Muscle of leg (tissue), 16 donors: ENCODE measurements at places on chromosomes 3 and 15.

- peak; percentile 17 for DNase-seq
Measured at GRCh38 chr3:196440041-196440537, 7.9 kb upstream of the UBXN7 start.

GRCh38 chr3:31955581-31955980 lies 25.5 kb downstream of the OSBPL10 start:
- DNase-seq: no peak

DNA sequence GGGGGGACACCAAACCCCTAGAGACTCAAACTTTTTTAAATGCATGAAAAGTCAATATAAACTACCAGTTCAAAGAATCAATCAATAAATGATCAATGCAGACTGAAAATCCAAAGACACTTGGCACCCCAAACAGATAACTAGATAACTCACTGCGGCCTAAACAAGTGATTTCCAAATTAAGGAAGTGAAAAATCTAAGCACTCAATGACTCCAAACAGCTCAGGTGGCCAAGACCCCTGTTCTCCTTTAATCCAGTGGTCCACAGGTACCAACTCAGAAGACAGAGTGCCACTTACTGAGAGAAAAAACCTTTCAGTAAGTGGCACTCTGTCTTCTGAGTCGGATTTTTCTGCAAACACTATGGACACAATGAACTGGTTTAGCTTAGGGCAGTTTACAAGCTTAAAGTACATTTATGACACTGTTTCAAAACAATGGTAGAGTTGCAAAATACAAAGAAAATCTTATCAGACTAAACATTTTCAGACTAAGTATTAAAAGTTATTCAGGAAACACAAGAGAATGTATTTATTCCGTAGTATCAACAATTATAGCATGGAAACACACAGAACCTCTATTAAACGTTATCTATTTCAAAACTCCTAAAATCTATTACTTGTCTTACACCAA lies 4.7 kb downstream of the DLG1 start:
- DNase-seq: no peak

- peak; percentile 57 for DNase-seq
Measured at GRCh38 chr3:192887047-192887446, 30.6 kb downstream of the MB21D2 start.

DNA sequence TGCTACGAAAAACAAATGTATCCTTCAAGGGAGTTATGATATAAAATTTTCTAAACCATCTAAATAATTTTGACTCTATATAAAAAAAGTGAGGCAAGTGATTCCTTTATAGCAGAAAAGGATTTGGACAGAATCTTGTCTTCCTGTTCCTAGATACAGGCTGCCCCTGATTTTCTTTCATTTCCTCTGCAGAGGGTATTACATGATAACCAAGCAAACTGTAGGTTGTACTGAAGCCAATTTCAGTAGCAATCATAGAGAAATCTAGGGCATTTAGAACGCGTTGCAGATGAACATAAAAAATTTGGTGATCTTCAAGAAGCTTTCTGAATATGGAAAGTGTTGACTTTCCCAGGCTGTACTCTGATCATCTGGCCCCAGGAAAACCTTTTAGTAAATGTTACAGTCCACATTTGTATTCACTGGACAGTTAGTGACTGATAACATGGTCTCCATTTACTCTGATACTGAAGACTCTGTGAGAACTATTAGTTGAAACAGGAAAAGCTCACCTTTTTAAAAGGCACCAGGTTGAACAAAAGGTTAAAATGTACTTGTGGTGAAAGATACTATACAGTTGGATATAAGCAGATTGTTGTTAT lies 9.1 kb upstream of the UTS2B start:
- no peak for DNase-seq

GRCh38 chr15:91926908-91927270 lies 73.4 kb downstream of the SLCO3A1 start:
- DNase-seq: peak; percentile 75

- DNase-seq: no peak
Measured at GRCh38 chr15:65949011-65949410, 79.7 kb downstream of the RAB11A start.

DNA sequence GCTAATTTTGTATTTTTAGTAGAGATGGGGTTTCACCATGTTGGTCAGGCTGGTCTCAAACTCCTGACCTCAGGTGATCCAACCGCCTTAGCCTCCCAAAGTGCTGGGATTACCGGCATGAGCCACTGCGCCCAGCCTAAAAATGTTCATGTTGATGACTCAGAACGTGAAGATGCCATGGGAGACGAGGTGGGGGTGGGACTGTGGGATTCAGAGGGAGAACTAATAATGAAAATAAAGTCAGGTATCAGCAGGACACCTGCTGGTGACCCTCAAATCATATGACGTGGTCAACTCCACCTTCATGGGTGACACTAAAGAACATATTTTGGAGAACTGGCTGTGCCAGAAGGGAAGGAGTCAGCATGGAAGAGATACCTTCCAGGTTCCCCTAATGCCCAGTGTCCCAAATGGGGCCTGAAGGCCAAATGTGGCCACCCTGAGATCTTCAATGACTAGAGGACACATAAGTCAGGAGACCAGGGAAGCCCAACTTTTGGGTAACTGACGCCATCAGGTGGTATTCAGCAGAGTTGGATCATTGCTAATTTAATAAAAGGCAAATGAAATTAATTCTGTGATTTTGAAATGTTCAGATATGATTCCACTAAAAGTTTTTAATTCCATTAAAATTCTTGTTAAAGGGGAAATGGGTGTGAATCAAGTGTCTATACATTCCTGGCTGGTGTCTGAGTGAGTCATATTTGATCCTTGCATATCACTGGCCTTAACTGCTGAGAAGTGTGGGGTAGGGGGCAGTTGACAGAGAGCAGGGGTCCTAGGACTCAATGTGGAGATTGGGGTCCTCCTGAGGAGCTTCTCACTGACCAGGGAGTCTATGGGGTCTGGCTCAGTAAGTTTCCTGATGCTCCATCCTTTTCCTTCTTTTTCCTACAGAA lies 88.6 kb upstream of the GSK3B start:
- peak; percentile 21 for DNase-seq

DNA sequence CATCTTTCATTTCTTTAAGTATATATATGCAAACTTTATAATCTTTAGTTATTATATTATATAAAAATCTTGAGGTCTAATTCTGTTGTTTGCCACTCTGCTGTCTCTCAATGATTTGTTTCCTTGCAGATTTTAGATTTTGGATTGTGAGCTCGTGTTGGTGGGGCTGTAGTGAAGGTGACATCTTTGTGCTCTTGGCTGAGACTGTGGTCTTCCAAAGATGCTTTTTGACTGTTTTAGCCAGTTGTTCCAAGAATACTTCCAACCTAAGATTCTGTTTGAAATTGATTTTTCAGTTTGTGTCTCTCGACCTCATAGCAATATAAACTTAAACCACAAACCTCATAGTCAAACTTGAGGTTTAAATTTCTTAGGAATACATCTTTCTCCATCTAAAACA lies 326.5 kb downstream of the SLC9A9 start:
- DNase-seq: no peak

DNA sequence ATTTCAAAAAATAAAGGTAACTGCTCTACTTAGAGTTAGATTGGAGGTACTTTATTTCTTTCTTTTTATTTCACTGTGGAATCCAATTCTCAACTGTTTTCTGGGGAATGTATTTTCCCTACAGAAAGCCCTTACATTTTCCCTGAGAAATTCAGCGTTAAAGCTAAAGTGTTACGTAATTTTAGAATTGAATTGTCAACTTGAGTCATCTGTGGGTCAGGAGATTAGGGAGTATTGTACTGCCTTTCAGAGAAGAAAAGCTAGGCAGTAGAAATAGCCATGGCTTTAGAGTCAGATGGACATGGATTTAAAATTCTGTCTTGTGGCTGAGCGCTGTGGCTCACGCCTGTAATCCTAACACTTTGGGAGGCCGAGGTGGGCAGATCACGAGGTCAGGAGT lies 728.6 kb downstream of the ROBO1 start:
- DNase-seq: no peak

DNA sequence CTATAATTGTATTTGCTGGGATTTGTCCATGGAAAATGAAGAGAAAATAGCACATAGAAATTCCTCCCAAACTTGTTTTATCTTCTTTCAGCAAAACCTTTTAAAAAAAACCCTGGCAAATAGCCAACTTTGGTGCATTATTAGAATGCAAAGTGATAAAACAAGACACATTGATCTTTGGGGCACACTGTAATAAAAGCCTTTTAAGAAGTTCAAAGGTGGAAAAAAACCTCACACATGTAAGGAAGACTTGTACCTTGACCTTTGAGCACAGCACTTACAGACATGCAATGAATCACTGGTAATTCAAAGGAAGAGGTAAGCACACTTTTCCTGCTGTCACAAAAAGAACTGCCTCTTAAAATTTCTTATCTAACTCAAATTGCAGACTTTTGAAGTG lies 8.0 kb upstream of the MORC1 start:
- DNase-seq: no peak

DNA sequence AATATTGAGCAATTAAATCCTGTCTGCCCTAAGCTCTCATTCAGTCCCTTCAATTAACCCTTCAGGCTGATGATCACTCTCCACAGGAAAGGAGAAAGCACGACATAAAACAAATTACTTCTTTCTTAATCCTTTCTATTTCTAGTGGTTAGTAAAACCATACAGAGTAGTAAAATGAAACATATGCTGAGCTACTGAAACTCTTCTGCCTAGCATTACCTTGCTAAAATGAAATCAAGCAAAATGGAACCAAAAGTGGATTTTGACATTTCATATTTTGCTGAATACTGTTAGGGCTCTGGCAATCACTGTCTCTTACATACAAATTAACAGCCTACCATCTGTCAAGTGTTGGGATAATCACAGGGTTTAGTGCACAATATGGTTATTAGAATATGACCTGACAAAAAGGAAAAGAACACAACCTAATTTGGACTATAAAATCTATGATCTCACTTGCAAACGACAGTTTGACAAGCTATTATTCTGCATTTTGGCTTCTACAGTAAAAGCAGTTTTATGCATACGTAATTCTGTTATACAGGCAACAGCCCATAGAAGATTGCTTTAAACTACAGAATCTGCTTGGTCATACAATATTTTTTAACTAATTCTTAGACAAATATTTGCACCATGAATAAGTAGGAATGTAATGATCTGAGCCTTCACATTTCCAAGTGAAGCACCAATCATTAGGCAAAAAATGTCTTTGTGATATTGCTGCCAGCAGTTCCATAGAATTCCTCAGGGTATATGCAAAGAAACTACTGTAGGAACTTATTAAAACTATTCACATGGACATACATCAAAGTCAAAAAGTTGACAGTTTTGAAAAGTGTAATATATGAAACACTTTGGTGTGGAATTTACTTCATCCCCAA lies 105.0 kb downstream of the FHIT start:
- no peak for DNase-seq

DNA sequence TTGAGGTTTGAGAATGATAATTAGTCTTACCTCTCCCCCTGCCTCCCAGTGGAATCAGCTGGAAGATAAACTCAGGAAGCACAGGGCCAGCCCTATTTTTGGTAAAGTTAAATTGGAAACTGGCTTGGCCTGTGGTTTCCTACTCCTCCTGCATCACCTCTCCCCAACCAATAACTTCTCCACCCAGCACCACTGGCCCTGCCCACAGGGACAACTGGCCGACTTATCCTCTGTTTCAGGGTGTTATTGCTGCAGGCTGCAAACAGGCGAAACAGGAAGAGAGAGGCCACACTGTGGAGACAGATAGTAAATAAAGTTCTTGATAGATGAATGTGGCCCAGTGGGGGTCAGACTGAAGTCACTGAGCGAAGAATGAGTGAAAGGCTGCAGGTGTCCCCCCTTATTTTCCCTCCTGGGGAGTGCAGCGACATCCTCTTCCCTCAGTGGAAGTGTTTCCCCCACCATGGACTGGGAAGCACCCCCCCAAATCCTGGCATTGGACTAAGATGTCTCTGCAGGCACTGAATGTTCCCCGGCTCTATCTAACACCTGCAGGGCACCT lies 47.1 kb downstream of the PDIA5 start:
- DNase-seq: no peak

GRCh38 chr15:64019764-64020163 lies 26.5 kb downstream of the DAPK2 start:
- no peak for DNase-seq
